ENCODE measurements at places on chromosomes 16 and 17. TPM values are rescaled to one million over a fixed set of nuclear protein-coding genes. Genes with fewer than 3 reads are reported as not detected.

DNA sequence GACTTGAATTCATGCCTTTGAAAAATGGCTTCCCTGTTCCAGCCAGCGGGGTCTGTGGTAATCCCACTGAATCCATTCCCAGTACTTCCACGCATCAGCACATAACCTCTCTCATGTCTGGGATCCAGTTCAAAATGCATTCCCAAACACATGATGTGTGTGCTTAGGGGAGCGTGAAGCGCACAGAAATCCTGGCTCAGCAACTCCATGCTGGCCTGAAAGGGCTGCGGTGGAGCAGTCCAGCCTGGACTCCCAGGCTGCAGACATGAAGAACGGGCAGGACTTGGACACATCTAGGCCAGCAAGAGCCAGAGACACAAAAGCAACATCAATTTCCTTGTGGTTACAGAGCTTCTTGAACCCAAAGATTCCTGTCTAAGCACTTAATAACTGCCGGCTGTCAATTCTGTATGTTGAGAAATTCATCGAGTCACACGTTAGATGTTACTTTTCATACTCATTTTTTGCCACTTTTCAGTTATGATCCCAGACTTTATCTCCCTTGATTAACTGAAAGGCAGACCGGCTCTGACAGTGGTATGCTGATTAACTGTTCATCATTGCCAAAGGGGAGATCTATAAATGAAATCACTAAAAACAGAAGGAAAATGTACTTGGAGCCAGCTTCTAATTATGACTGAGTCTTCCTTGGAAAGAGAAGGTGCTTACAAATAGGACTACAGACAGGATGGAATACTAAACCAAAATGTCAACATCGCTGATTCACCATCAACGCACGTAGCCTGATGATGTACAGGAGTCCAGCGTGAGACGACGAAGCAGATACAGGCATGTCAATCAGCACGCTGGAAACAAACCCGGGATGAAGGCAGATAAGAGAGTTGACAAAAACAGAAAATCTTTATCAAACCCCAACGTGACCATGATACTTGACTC is 23.0 kb downstream of the NSMCE1 start:
- H3K36me3 ChIP-seq: no peaks in the 10 kb centered on the region
- H3K27ac ChIP-seq: peak overlapping the region; percentile 84
- no peaks in the 10 kb centered on the region for H3K27me3 ChIP-seq
- peaks cover 32% of the 10 kb centered on the region for H3K4me1 ChIP-seq
- no peak overlapping the region for H3K4me3 ChIP-seq

- no peaks in the 10 kb centered on the region for H3K36me3 ChIP-seq
- peak; percentile 22 for DNase-seq
- peaks cover 26% of the 10 kb centered on the region for H3K4me1 ChIP-seq
- H3K27me3 ChIP-seq: no peaks in the 10 kb centered on the region
- no peak overlapping the region for H3K27ac ChIP-seq
Measured at GRCh38 chr16:11994143-11995119, 17.9 kb downstream of the SNX29 start.

- no peak for DNase-seq
- no peak overlapping the region for H3K4me3 ChIP-seq
- H3K4me1 ChIP-seq: no peaks in the 10 kb centered on the region
- no peaks in the 10 kb centered on the region for H3K36me3 ChIP-seq
- no peak overlapping the region for H3K27ac ChIP-seq
Measured at GRCh38 chr16:62863139-62863538, 826.9 kb upstream of the CDH8 start.

The SOST gene
- total RNA-seq: not detected

The CFDP1 gene
- total RNA-seq: 63.9 TPM

DNA sequence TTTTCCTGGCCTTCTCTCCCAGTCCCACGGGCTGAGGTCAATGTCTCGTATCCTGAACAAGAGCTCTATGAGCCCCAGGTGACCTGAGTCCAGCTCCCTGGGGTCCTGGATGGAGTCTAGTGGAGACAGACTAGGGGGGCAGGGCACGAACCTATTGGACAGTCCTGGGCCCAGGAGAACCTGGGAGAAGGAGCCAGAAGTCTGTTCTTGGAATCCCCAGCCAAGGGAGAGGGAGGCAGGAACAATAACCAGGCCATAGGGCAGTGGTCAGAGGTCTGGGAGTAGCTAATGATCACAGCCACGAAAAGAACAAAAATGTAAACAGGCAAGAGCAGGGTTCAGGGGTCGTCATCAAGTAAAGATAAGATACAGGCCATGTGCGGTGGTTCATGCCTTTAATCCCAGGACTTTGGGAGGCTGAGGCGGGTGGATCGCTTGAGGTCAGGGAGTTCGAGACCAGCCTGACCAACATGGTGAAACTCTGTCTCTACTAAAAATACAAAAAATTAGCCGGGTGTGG is 60.8 kb downstream of the COPRS start:
- no peak overlapping the region for H3K4me3 ChIP-seq
- no peaks in the 10 kb centered on the region for H3K27me3 ChIP-seq
- no peak overlapping the region for H3K27ac ChIP-seq
- no peak for DNase-seq
- no peaks in the 10 kb centered on the region for H3K4me1 ChIP-seq
- no peaks in the 10 kb centered on the region for H3K36me3 ChIP-seq

GRCh38 chr17:16027708-16028584 is 28.3 kb downstream of the TTC19 start:
- DNase-seq: peak; percentile 62
- peaks cover 14% of the 10 kb centered on the region for H3K4me1 ChIP-seq
- H3K36me3 ChIP-seq: no peaks in the 10 kb centered on the region
- no peaks in the 10 kb centered on the region for H3K27me3 ChIP-seq
- H3K4me3 ChIP-seq: no peak overlapping the region

DNA sequence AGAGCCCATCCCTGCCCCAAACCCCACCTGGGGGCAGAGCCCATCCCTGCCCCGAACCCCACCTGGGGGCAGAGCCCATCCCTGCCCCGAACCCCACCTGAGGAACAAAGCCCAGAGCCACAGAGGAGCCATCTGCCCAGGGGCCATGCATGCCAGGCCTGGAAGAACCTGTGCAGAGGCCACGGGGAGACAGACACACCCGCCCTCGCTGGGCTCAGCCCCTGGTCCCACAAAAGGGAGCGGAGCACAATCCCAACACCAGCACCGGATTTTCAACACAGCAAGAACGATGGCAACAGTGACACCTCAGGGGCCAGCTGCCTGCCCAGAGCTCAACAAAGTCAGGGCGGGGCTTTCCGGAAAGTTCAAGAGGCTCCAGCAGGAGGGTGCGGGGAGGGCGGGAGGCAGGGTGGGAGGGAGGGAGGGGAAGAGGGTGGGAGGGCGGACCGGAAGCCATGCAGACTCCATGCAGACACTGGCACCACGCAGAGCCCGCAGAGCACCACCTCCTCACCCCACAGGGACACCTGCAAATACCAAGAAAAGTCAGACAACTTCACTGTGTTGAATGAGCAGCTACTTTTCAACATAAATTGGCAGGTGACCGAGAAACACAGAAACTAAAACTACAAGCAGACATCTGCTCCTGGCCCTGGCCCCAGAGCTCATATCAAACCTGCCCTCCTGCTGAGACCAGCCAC is 27.9 kb upstream of the C16orf95 start:
- H3K27ac ChIP-seq: no peak overlapping the region
- no peak overlapping the region for H3K4me3 ChIP-seq
- no peaks in the 10 kb centered on the region for H3K4me1 ChIP-seq
- peaks cover 53% of the 10 kb centered on the region for H3K36me3 ChIP-seq

The IRF8 gene
- total RNA-seq: 30.6 TPM

The KRT23 gene
- total RNA-seq: not detected

The SLC6A4 gene
- total RNA-seq: not detected

The KRTAP1-1 gene
- not detected for total RNA-seq

- no peaks in the 10 kb centered on the region for H3K27me3 ChIP-seq
- DNase-seq: no peak
- no peaks in the 10 kb centered on the region for H3K4me1 ChIP-seq
- no peaks in the 10 kb centered on the region for H3K36me3 ChIP-seq
- H3K27ac ChIP-seq: no peak overlapping the region
- no peak overlapping the region for H3K4me3 ChIP-seq
Measured at GRCh38 chr16:17177242-17177958, 293.4 kb downstream of the XYLT1 start.

GRCh38 chr17:74779948-74780400 is 3.8 kb upstream of the NAT9 start:
- H3K27me3 ChIP-seq: no peaks in the 10 kb centered on the region
- H3K36me3 ChIP-seq: no peaks in the 10 kb centered on the region
- DNase-seq: no peak
- no peak overlapping the region for H3K4me3 ChIP-seq
